Activated CD4-positive, alpha-beta T cell treated with anti-CD3 and anti-CD28 coated beads, Interleukin-2, Interleukin-4, amounts not matched to agents 100 ng/mL and 50 ng/mL, durations not matched to agents 16 hours and 8 hours (primary cell): ENCODE measurements at places on chromosomes 5 and 9.

- DNase-seq: no peak
These were observed 19.8 kb downstream of the IFT74 start for GRCh38 chr9:26975728-26976707.

DNA sequence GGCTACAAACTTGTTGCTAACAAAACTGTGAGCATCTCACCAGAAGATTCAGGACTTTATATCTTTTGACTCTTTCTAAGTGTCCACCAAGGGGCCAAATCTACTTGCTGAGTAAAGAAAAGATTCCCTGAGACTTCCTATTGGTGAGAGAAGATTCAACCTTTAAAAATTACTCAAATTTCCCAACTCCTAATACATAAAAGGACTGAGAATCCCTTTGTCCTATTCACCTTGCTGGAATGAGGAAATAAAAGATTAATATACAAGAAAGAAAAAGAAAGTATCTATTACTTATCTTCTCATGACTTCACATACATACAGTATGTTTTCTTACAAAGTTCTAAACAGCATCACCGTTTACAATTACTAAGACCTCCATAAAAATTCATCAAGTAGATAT lies 47.9 kb upstream of the MYOT start:
- DNase-seq: no peak

- DNase-seq: no peak
These were observed 3.4 kb downstream of the SNX18 start for GRCh38 chr5:54520940-54521339.

GRCh38 chr9:134902936-134903335 lies 14.8 kb downstream of the FCN1 start:
- DNase-seq: no peak

DNA sequence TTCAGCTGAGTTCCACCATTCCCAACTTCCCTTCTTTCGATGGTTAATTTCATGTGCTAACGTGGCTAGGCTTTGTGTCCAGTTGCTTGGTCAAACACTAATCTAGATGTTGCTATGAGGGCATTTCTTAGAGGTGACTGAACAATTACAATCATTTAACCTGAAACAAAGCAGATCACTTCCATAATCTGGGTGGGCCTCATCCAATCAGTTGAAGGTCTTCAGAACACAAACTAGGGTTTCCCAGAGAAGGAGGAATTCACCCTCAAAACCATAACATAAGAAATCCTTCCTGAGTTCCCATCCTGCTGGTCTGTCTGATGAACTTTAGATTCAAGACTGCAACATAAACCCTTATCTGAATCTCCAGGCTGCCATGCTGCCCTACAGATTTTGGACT lies 2381.7 kb downstream of the MAT2B start:
- DNase-seq: no peak

DNA sequence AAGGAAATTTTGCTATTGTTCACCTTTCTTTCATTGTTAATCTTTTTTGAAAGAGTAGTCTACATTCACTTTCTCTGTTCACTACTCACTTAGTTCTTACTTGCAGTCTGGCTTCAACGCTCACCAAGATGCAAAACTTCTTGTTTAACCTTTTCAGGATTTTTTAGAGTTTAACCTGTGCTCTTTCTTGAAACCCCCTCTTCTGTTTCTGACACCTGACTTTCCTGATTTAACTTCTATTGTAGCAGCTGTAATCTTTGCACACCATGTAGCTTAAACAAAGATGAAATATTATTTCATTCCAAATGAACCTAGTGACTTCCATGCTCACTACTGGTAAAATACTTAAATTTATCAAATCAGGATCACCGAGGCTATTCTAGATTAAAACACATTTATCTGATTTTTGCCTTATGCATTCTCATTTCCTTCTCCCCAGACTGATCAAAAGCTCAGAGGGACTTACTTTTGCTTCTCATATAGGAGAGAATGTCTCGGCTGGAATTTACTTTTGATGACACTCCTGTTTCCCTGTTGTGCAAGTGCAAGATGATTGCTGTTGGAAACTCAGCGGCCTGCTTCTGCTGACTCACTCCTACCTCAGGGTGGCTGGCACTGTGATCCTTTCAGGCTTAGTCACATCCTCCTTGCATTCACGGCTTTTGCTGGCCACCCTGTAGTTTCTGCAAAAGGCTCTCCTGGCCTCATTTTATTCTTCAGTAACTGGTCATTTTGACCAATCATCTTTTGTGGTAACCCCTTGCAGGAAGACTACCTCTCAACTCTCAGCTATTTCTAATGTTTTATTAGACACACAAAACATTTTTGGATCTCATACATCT lies 109.3 kb upstream of the IFNE start:
- peak; percentile 84 for DNase-seq

DNA sequence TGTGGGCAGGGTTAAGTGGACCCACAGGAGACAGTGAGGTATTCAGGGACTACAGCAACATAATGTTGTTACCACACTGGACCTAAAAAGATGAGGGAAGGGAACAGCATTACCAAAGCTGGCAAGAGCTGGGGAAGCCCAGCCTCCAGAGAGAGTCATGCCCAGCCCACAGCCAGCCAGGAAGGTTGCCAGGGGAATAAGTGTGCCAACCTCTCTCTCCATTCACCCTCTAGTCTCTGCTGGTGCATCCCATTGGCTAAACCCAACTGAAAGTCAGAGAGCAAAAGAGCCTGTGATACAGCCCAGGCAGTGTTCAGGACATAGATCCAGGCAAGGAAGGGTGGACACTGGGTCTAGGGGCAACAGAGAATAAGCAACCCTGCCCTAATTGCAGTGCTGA lies 35.8 kb upstream of the AFAP1L1 start:
- no peak for DNase-seq

DNA sequence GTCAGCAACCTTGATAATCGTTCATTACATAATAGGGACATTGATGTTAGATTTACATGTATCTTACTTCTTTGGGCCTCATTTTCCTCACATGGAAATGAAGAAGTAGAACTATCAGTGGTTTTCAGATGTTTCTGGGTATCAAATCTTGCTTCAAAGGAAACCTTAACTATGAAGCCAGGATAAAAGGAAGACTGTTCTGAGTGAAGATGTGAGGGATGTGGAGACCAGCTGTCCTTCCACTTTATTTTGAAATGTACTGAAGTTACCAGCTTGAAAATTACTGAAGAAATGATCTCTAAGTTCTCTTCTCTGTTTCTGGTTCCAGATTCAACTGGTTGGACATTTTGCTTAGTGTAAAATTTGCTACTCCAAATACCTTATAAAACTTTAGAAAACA lies 186.0 kb downstream of the ADAMTSL1 start:
- no peak for DNase-seq

DNA sequence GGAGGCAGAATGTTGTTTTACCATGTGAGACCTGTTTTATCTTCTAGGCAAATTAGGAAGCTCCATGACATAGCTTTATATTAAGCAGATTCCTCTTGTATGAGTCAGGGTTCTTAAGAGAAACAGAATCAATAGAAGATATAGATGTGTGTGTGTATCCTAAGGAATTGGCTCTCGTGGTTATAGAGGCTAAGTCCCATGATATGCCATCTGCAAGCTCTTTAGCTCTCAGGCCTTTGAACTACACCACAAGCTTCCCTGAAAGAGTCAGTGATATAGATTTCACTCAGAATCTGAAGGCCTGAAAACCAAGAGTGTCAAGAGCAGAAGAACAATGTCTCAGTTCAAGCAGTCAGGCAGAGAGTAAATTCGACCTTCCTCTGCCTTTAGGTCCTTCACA lies 365.8 kb upstream of the ZNF608 start:
- DNase-seq: no peak

GRCh38 chr9:136858452-136858843 lies 6.3 kb downstream of the MAMDC4 start:
- DNase-seq: no peak

DNA sequence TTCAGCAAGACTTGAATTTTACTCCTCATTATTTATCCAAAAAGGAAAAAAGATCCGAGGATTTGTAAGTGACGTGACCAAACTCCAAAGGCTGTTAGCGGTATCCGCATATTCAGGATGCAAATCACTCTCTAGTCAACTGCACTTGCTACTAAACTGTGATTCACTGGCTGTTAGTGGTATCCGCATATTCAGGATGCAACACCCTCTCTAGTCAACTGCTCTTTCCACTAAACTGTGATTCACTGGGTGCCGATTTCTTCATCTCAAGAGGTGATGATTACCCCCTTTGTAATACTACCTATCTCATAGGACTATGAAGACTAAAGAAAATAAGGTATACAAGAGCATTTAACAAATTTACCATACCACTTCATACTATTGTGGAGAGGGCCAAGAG lies 5.7 kb downstream of the MAPKAP1 start:
- peak; percentile 59 for DNase-seq

DNA sequence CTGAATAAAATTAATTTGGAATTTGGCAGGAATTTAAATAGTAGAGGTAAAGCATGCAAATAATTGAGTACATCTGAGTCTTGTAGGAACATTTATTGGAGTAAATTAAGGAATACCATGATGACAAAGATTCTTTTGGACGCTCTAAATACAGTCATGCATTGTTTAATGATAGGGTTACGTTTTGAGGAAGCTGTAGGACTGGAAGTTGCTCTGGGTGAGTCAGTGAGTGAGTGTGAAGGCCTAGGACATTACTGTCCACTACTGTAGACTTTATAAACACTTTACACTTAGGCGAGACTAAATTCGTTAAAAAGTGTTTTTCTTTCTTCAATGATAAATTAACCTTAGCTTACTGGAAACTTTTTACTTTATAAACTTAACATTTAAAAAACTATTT lies 113.0 kb downstream of the FAM170A start:
- DNase-seq: no peak

- DNase-seq: no peak
These were observed 332.4 kb downstream of the NTRK2 start for GRCh38 chr9:85001925-85002324.

DNA sequence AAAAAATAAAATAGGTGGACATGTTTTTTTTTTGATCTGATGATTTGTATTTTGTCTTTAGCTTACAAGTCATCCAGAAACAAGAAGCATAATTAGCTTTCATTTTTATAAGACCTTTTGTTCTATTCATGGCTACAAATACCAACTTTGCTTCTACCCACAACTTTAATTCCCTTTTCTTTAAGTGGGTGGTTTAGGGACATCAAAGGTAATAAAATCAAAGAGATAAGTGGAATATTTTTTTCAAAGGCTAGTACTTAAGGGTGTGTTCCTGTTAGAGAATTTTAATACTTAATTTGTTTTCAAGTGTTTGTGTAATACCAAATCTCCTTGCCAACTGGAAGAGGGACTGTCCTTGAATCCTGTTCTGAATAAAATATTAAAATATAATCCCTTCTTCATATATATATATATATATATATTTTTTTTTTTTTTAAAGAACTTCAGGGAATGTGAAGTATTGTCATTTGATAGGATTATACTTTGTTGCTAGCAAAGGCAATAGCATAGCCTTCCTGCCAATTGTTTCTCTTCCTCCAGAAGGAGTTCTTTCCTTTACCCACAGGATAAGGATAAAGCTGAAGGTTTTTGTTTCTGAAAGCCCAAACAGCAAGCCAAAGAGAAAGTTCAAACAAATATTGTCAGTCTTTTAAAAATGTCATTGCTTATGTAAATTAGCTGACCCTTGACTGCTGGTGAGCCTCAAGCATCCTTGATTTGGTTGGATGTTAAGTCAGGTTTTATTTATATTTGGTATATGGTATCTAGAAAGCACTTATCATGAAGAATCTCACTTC lies 108.9 kb downstream of the PAM start:
- DNase-seq: no peak

- DNase-seq: no peak
These were observed 73.4 kb downstream of the FBXO38 start for GRCh38 chr5:148457183-148457620.

DNA sequence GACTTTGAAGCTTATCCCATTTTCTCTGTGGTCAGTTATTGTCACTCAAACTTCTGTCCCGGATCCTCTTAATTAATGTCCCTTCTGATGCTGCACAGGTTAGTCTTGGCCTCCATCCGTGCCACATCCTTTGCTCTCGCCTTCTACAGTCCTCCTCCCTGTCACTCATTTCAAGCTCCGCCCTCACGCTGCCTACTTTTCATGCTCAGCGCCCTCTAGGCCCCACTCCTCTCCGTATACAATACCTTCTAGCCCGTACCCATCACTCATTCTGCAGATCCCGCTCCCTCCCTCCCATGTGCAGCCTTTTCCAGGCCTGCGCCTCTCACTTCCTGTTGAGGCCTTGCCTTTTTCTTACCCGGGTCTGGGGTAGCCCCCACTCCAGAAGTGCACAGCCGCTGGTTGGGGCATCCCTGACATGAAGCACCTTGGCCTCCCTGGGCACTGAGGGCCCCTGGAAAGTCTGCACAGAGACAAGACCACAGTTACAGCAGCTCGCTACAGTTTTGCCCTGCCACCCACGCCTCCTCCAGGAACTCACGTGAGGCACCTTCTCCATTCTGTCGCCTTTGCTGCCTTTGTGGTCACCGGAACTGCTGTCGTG lies 88.5 kb upstream of the SLC25A48 start:
- no peak for DNase-seq

DNA sequence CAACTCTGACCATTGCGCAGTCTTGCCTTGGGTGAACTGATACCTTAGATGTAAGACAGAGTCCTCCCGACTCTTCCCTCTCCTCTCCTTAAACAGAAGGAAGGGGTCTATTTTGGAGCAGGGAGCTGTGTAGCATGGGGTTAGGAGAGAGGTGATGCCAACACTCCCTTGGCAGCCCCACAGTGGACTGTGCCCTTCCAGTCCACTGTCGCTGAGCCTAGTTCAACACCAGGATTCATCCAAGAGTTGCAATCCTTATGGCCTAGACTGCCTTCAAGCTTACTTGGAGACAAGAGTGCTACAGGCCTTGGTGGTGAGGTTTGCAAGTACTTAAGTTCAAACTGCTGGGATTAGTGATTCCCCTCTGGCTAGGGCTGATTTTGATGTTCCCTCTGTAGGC lies 51.4 kb downstream of the NDUFAF2 start:
- DNase-seq: no peak

DNA sequence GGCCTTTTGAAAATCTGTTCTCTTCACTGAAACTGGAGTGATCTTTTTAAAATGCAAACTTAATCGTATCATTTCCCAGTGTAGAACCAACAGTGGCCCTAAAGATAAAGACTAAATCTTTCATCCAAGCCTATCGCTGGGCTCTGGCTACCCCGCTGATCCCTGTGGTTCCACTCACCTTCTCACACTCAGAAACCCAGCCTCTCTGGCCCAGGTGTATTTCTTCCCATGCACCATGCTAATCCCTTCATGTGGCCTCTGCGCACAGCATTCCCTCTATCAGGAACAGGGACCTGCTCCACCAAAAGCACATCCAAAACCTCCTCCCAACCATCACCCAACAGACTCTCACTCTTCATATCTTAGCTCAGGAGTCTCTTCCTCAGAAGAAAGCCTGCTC lies 214.1 kb upstream of the DAPK1 start:
- no peak for DNase-seq

GRCh38 chr5:53603009-53603687 lies 42.7 kb downstream of the NDUFS4 start:
- DNase-seq: no peak
